ENCODE measurements at places on chromosomes 1 and 21.

DNA sequence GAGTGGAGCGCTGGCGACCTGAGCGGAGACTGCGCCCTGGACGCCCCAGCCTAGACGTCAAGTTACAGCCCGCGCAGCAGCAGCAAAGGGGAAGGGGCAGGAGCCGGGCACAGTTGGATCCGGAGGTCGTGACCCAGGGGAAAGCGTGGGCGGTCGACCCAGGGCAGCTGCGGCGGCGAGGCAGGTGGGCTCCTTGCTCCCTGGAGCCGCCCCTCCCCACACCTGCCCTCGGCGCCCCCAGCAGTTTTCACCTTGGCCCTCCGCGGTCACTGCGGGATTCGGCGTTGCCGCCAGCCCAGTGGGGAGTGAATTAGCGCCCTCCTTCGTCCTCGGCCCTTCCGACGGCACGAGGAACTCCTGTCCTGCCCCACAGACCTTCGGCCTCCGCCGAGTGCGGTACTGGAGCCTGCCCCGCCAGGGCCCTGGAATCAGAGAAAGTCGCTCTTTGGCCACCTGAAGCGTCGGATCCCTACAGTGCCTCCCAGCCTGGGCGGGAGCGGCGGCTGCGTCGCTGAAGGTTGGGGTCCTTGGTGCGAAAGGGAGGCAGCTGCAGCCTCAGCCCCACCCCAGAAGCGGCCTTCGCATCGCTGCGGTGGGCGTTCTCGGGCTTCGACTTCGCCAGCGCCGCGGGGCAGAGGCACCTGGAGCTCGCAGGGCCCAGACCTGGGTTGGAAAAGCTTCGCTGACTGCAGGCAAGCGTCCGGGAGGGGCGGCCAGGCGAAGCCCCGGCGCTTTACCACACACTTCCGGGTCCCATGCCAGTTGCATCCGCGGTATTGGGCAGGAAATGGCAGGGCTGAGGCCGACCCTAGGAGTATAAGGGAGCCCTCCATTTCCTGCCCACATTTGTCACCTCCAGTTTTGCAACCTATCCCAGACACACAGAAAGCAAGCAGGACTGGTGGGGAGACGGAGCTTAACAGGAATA is 4.2 kb downstream of the TFAP2E start:
- DNase-seq = no peak

DNA sequence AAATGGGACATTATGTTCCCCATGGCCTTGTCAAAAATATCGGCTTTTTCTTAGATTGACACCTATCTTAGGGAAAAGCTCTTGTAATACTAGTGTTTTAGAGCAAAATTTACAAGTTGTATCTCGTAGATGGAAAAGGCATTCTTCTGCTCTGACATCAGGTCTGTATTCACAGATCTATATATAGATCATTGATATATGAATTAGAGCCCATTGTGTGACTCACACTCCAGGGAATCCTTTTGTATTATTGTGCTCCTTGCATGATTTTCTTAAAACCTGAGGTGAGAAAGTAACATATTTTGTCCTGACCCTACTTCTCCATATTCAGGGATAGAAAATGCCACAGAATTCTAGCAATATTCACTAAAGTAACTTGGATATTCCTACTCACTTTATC is 1160.8 kb upstream of the B3GALT2 start:
- no peak for DNase-seq

DNA sequence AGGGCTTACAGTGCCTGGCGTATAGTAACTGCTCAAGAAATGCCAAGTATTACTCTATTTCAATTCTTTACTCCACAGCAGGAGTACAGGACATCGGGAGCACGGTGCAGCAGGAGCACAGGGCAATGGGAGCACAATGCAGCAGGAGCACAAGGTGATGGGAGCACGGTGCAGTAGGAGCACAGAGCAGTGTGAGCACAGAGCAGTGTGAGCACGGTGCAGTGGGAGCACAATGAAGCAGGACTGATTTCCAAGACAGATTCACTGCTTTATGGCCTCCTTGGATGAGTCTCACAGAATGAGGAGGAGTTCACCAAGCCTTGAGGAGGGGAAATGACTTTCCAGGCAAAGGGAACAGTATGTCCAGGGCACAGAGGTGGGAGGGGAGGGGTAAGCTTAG is 5.0 kb upstream of the PAQR7 start:
- no peak for DNase-seq

- no peak for DNase-seq
Observed at GRCh38 chr1:214467078-214467585, 84.3 kb downstream of the PTPN14 start.

GRCh38 chr1:42000766-42001165 is 82.0 kb upstream of the HIVEP3 start:
- DNase-seq = no peak

GRCh38 chr1:177873238-177873637 is 96.6 kb downstream of the SEC16B start:
- no peak for DNase-seq

DNA sequence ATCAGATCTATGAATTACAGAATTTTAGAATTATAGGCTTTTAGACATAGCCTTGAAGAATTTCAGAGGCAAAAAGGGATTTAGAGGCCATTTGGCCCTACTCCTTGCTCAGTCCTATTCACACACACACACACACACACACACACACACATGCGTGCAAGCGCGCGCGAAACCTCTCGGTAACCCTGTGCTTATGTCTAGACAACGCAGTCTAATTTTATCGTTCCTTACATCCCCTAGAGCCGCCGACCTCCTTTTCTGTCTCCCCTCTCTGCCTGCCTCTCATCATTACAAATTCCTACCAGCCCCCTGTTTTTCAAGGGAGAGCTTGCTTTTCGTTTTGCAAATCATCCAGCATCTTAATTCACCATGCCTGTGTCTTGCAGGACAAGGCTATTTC is 252.1 kb downstream of the FOXD2 start:
- no peak for DNase-seq

- DNase-seq = no peak
Observed at GRCh38 chr1:59521456-59521855, 224.6 kb downstream of the FGGY start.

DNA sequence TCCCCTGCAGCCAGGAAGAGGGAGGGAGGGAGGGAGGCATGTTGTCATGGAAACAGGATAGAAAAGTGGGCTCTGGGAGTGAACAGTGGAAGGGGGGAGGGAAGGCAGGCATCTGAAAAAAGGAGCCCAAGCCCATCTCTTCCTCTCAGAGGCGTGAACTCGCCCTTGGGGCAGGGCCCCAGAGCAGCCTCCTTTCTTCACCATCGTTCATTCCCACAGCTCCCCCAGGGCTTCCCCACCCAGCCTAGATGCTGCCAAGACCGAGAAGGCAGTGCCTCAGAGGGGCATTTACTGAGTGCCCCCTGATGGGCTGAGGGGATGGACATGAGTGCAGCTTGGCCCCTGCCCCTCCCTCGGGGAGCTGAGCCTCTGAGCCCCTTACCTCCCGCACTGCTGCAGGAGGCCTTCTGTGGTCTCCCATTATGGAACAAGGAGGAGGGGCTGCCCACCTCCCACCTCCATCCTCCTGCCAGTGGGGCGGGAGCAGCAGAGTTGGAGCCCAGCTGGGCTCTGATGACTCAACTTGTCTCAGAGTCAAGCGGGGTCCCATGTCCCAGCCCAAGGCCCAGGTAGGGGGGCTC is 39.1 kb upstream of the KIF21B start:
- DNase-seq = no peak

GRCh38 chr1:110645821-110646735 is 28.7 kb downstream of the KCNA3 start:
- DNase-seq = no peak

- no peak for DNase-seq
Observed at GRCh38 chr21:46110499-46111192, 12.7 kb downstream of the COL6A2 start.

Data from NCI-H510A (cell line).